Fibroblast of skin of back (primary cell): ENCODE measurements at places on chromosomes 1 and 21.

DNA sequence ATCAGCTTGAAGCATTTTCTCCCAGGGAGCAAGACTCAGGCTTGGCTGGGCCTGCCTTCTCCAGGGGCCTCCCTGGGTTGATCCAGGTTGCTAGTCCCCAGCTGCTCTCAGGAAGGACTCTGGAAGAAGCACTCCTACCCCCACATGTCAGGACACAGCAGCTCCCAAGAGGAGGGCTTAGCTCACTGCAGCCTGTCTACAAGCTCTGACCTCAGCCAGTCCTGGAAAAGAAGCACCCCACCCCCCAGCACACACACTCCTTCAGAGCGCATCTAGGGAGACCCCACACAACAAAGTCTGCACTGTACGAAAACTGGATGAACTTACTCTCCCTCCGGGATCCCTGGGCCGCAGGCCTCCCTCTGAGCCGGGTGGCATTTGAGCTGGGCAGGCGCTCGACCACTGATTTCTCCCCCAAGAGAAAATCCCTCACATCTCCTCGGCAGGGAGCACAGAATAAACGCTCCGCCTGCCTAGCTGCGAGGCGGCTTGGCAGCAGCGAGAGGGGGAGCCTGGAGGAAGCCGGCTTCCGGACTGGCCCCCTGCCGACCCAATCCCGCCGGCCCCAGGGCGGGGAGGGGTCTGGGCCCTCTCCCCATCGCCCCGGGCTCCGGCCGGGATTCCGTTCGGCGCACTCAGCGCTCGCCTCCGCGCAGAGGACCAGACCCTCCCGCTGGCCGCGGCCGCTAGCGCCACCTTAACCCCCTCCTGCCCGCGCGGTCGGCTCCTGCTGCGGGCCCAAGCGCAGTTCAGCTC, at the start of gene KCNA2:
Gene KCNA2 (minus strand): TSS at position 458 of the 756 bp plus-strand sequence. CDS start 1,576 bp downstream, outside the sequence.
- DNase-seq: peak; percentile 5

- DNase-seq: no peak
Observed at GRCh38 chr21:29304597-29304996, 5.9 kb downstream of the BACH1 start.

DNA sequence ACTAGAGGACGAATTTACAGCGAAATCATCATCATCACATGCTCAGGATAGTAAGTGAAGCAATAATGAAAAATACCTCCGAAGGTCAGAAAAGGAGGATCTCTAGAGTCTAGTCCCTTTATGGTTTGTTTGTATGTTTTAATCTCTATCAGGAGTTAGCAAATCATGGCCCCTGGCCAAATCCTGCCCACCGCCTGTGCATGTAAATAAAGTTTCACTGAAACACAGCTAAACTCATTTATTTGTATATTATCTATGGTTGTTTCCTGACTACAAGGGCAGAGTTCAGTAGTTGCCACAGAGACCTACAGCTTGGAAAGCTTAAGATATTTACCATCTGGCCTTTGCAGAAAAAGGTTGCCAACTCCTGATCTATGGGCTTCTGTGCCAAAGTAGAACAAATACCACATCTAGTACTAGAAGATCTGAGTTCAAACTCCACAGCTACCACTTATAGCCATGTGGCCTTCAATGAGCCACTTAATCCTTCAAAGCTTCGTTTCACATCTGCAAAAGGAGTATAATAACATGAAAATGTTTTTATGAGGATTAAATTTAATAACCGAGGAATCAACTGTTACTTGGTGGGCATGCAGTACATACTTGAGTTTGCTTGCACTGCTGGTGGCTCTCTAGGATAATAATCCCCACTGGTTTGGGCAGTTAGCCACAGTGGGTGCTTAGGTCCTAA, 94.0 kb upstream of the KIF26B start:
- DNase-seq: no peak

- no peak for DNase-seq
Observed at GRCh38 chr1:240597153-240597745, 14.7 kb downstream of the GREM2 start.
